ENCODE measurements at places on chromosomes 3 and 15.
A peak's percentile ranks its signal among the peaks of the same experiment; 100 is the strongest.

DNA sequence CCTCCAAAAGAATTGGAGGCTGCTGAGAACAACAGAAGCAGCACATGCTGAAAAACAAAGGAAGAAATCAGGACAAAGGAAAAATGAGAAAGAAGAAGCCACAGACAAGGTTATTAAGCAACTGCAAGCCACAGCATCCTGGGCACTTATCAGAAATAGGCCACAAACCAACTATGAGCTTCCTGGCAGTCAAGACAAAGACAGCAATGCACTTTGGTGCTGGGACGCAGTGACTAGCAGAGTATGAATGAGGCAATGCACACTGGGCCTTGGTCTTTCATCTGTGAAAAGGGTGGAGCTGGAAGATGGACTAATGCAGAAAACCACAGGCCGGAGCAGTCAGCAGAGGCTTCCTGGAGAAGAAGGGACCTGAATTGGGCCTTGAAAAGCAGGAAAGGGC lies 56.0 kb upstream of the LINGO1 start:
- no peak for DNase-seq

- DNase-seq = no peak
Observed at GRCh38 chr3:125641891-125642290, 46.6 kb upstream of the OSBPL11 start.

- DNase-seq = no peak
Observed at GRCh38 chr15:81304226-81304625, 19.7 kb downstream of the STARD5 start.

DNA sequence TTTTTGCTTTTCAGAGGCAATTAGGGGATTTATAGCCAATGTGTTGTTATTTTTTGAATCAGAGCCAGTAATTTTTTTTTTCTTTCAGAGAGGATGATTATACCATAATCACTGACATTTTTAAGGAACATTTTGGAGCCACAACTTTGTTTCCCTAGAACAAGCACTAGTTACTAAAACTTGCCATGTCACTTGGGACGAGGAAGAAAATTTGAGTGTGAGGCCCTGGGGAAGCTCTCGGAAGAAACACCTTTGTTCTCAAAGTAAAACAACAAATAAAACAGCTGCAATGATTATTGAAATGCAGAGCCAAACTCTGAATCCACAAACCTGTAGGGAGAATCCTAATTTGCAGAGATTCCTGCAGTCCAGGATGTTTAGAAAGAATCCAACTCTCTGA lies 69.7 kb downstream of the PDZRN3 start:
- no peak for DNase-seq

GRCh38 chr15:22872936-22873701 lies 34.7 kb downstream of the NIPA2 start:
- no peak for DNase-seq

- DNase-seq = no peak
Observed at GRCh38 chr3:60617188-60617587, 634.1 kb downstream of the FHIT start.

GRCh38 chr3:148681080-148681479 lies 16.6 kb upstream of the AGTR1 start:
- DNase-seq = no peak

DNA sequence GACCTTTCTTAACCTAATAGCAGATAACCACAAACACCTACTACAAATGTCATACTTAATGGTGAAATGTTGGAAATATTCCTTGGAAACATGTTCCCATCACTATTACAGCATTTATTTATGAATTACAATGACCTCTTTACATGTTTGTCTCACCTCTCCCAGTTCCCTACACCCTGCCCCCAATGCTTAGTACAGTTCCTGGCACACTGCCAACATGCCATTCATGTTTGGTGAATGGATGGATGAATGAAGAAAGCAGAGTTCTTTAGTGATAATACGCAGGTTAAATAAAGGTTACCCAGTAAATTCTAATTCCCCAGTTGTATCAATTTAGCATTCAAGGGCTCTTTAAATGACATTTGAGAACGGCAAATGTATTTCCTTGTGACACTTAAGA lies 259.9 kb upstream of the ATP11B start:
- DNase-seq = no peak

- no peak for DNase-seq
Observed at GRCh38 chr3:140595295-140595694, 82.6 kb upstream of the TRIM42 start.

DNA sequence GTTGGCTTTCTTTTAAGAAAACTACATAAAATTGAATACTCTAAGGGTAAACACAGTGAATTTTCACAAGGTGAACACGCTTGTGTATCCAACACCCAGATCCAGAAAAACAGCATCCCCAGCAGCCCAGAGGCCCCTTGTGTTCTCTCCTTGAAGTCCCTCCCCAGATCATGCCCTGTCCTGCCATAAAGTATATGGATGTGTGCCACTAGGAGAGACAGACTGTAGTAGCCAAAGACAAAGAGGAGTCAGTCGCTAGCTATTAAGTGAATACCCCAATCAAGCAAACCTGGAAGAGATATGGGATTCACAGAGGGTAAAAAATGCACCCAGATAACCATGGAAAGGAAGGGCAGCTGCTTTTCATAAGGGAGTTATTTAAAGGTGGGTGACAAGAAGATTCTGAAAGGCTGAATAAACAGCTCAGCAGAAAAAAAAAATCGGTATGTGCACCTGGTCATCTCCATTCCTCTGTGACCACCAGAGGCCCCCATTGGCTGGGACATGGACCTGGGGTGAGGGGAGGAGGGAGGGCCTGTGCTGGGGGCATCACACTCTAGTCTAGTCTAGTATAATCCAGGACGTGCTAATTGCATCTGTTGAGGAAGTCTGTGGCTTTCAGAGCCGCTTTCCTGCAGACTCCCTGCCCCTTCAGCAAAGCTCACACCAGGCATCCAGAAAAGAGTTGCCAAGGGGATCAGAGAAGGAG lies 167.3 kb upstream of the NDN start:
- DNase-seq = no peak

DNA sequence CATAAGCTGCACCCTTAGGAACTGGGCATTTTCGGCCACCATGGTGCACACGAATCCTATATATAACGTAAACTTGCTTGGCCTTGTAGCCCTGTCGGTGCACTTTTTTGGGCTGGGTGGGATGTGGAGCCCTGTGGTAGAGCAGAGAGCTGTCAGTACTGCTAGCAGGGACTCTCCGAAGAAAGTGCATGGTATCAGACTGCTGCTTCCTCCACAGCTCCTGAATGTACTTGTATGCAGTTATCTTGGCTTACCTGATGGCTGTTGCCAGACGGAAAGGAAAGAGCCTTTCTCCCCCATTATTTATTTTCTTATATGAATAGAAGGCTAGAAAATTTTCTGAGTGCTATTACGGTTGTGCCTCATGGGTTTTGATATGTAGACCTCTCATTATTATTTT lies 8.4 kb downstream of the GALK2 start:
- no peak for DNase-seq

DNA sequence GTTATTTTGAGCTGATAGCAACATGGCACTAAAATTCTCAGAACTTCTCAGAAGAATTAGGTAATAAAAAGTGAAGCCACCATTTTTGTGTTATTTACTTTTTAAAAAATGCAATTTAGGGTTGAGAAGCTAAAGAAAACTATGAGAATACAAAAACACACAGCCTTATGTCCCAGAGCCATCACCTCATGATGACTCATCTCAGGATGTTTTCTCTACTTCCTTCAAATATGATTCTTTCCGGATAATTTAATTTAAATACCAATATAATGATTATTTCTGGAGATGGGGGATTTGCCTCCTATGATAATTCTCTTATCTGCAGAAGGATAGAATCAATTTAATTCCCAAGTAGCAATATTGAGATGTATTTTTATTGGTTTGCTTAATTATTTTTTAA lies 105.6 kb upstream of the BFSP2 start:
- no peak for DNase-seq

- DNase-seq = no peak
Observed at GRCh38 chr15:42332331-42332730, 27.0 kb upstream of the CAPN3 start.

DNA sequence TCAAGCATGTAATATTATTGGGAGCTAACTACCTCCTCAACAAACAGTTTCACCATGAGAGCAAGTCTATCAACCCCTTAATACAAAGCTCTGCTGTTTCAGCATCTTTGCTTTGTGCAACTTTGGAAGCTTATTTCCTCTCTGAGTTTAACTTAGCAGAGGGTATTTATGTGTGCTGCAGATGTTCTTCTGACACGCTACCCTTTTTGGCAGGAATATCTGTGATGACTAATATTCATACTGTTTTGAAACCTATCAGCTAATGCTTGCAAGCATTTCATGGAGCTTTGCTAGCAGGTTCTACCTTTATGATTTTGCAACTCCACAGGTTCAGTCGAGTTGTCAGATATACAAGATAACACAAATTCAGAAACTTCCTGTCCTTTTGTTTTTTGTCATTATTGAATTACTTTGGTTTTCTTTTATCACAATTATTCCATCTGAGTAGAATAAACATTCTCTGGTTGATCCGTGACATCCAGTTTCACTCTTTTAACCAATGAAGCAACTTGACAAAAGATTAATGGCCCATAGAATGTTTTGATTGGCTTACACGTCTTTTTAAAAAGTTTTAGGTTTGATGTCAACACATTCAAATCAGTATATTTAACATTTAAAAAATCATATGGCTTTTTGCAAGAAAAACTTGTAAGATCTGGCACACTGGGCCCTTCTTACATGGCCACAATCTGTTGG lies 1.7 kb upstream of the SLC9A9 start:
- no peak for DNase-seq

- no peak for DNase-seq
Observed at GRCh38 chr3:73759297-73759711, 134.6 kb upstream of the PDZRN3 start.

GRCh38 chr15:78457101-78457500 lies 19.1 kb downstream of the IREB2 start:
- no peak for DNase-seq

GRCh38 chr15:89495638-89496145 lies 691 bp downstream of the RHCG start:
- no peak for DNase-seq

- no peak for DNase-seq
Observed at GRCh38 chr15:88901508-88902220, 6.3 kb upstream of the HAPLN3 start.

GRCh38 chr3:31664031-31664430 lies 131.3 kb downstream of the STT3B start:
- no peak for DNase-seq

DNA sequence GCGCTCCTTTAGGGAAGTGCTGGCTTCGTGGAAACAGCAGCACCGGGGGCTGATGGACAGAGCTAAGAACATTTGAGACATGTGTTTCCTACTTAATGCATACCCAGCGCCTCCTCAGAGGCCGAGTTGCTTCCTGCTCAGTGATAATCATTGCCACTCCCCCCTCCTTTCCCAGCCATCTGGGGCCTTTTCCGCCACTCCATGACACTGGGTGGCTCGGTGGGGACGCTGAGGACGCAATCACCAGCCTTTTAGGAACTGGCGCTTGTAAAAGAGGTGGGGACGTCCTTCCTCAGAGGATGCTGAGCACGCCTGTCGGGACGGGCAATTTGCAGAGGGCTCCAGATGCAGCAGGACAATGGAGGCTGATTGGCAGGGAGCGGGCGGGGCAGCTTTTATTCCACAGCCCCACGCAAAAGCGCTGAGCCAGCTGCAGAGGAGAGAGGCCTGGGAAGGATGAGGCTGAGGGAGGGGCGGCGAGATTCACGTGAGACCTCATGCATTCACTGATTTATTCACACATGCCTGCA lies 22.2 kb upstream of the IQSEC1 start:
- no peak for DNase-seq

DNA sequence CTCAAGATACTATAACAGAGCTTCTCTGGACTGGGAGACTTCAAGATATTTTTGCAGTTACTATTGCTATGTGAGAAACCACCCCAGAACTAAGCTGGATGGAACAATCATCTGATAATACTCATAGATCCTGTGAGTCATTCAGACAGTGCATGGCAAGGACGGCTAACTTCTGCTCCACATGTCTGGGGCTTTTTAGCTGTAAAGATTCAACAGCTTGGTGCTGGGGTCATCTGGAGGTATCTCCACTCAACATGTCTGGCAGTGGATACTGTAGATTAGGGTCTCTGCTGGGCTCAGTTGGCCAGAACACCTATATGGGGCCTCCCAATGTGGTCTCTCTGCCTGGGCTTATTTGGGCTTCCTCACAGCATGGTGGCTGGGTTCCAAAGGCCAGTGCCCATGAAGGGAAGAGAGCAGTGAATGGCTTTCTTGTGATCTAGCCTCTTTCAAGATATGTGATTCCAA lies 117.3 kb upstream of the SLC7A14 start:
- DNase-seq = no peak

- peak; percentile 20 for DNase-seq
Observed at GRCh38 chr3:192444096-192444790, 283.1 kb downstream of the FGF12 start.

DNA sequence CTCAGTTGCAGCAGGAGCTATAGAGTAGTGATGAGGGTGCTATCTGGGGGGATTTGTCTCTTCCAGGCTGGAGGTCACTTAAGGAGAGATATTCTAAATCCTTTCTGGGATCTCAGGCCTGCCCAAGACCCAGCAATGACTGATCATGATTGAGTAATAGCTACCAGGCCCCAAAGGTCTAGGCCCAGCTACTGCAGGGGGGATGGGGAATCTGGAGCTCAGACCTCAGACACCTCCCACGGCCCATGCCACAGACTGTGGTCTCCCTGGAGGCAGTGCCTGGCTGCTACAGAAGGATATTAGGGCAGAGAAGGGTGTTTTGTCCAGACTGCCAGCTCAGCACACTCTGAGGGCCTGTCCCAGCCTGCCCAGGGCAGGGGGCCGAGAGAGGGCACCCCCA lies 6.9 kb downstream of the SLC38A3 start:
- DNase-seq = peak; percentile 45

DNA sequence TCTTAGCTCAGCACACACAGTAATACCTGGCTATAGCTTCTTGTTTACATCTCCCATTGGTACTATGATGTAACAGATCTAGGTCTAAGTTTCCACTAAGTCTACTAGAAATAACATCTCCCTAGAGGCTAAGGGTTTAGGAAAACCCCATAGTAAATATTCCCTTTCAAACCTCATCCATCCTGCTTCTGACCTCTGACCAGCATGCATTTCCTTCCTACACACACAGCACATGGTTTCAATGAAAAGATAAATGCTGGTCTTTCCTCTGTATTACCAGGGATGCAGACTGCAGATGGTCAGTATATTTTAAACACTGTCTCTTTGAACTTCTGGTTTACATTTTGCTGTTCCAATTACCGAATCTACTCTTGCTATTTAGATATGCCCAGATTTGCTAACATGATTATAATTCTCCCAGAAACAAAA lies 96.6 kb downstream of the EFL1 start:
- no peak for DNase-seq

GRCh38 chr15:59931646-59932261 lies 72.4 kb upstream of the FOXB1 start:
- no peak for DNase-seq

DNA sequence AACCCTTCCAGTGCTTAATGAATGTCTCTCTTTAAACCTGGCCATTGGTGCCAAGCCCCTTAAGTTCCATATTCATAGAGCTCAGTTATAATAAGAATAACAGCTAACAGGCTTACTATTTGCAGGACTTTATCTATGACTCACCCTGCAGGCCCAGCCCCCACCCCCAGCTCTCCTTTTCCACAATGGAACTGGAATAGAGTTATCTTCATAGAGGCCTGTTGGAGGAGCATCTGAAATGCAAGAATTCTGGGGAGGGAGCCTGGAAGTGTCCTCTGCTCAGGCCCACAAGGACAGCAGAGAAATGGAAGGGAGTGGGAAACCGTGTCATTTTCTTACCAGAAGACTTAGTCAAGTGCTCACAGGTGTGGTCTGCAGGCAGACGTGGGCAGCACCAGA lies 52.8 kb downstream of the SEMA5B start:
- no peak for DNase-seq
